ENCODE measurements at places on chromosomes 7 and 10. TPM values are rescaled to one million over a fixed set of nuclear protein-coding genes. Genes with fewer than 3 reads are reported as not detected.
A peak's percentile ranks its signal among the peaks of the same experiment; 100 is the strongest.

NPFFR1 gene
- total RNA-seq: 0.16 TPM

SLC29A4 gene
- 0.60 TPM for total RNA-seq

DNA sequence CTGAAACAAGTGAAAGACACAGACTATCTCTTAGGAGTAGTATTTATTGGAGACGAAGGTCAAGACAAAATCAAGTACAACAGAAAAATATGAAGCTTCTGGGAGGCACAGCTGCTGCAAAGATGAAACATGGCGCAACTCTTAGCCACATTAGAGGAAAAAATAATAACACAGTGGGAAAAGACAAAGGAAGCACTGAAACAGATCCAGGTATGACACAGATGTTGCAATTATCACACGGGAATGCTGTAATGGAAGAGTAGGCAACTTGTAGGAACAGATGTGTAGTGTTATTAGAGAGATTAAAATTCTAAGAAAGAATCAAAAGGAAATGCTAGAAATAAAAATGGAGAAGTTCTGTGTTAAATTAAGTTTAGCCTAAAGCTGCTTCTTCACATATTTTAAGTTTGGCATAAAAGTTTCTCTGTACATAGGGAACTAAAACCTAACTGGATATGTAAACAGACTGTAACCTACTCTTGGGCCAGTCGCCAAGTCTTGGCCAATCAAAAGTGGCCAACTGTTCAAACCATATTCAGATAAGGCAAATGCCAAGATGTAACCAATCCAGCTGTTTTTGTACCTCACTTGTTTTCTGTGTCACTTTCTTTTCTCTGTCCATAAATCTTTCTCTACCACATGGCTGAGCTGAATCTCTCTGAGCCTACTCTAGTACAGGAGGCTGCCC lies 1132.0 kb upstream of the LRRTM3 start:
- peak; percentile 74 for DNase-seq

DNA sequence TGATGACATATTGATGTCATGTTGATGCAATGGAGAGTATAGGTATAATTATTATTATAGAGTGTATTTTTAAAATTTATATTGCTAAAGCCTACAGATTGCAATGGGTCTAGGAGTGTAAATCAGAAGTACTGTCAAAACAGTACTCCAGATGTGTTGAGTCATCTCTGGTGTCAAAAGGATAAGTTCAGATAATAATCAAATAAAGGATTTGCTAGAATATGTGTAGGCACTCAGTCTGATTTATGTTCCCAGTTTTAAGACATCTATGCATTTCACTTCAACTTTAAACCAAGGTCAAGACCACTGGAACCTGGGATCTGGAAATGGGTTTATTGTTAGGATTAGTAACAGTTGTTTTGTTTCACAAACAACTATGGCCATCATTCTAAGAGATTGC lies 342.3 kb upstream of the BMPER start:
- DNase-seq: no peak

DNA sequence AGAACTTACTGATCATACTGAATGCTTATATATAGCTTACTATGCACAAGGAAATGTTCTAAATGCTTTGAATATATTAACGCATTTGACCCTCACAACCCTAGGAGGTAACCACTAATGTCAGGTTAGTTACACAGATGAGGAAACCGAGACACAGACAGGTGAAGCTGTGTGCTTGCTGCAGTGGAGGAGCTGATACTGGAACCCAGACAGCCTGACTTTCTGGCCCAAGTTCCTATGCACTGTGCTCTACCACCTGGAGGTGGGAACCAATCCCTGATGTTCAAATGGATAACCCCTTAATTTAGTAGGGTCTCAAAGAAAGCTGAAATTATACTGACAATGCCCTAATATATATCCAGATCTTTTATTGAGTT lies 119.6 kb downstream of the SORBS1 start:
- DNase-seq: no peak
